ENCODE measurements at places on chromosomes 1 and 21. TPM values are rescaled to one million over a fixed set of nuclear protein-coding genes. Genes with fewer than 3 reads are reported as not detected.

DNA sequence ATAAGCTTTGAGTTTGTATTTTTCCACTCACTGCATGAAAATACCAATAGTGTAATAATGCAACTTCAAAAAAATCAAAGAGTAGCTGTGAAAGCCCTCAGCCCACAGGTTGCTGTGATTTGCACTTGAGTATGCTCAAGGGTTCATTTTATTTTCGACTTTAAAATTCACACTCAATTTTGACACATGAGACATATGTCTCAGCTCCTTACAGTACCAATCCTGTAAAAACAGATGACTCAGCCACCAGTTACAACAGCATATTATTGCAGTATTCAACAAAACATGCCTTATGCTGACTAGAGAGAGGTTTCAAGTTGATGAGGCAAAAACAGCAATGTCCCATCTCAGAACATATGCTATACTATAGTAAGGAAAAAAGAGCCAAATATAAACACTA, 66.1 kb downstream of the CYYR1 start:
- H3K4me1 ChIP-seq = peaks cover 6% of the 10 kb centered on the region
- H3K27me3 ChIP-seq = no peaks in the 10 kb centered on the region
- no peaks in the 10 kb centered on the region for H3K36me3 ChIP-seq
- no peak overlapping the region for H3K27ac ChIP-seq

DNA sequence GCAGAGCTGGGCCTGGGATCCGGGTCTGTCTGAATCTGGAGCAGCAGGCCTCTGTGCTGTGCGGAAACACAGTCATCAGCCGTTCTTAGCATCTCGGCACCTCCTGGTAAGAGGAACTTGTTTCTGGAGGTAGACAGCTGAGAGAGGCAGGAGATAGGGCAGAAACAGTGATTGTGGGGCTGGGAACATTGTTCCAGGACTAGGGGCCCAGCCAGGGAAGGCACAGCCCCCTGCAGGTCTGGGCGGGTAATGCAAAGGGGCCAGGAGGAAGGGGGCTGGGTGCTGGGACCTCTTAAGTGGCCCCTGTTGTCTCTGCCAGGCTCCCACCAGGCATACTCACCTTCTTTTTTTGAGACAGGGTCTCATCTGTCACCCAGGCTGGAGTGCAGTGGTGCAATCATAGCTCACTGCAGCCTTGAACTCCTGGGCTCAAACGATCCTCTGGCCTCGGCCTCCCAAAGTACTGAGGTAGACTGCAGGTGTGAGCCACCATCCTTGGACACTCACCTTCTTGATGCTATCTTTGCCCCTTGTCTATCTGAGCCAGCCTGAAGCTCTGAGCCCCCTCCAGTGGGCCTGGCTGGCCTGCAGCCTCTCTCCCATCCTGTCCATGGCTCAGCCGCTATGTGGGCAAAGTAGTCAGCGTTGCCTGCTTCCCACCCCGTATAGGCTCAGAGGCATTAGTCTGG, 134.3 kb upstream of the ZBTB40 start:
- H3K4me3 ChIP-seq = no peak overlapping the region
- H3K4me1 ChIP-seq = peaks cover 38% of the 10 kb centered on the region
- H3K36me3 ChIP-seq = no peaks in the 10 kb centered on the region
- DNase-seq = peak; percentile 51
- no peak overlapping the region for H3K27ac ChIP-seq
- H3K27me3 ChIP-seq = peaks cover 4% of the 10 kb centered on the region

DNA sequence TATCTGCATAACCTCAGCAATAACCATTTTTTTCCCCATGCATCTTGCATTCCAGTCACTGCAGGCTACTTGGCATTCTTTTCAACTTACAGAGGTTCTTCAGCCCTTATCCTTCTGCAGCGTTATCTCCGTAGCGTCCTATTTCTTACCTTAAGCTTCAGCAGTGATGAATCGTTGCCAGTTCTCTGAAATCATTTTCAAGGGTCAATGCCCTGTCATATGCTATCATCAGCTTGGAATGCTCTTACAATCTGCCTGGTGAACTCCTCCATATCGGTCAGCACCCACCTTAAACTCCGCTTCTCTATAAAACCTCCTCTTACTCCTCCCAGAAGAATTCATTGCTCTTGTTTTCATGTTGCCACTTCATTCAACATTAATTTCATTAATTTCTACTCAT, 105.1 kb upstream of the DPH5 start:
- DNase-seq = no peak
- H3K4me3 ChIP-seq = no peak overlapping the region
- no peaks in the 10 kb centered on the region for H3K36me3 ChIP-seq
- peaks cover 7% of the 10 kb centered on the region for H3K4me1 ChIP-seq
- no peaks in the 10 kb centered on the region for H3K27me3 ChIP-seq

GRCh38 chr1:42334240-42335049, 590 bp downstream of the FOXJ3 start:
- peak; percentile 48 for DNase-seq
- peaks cover under 1% of the 10 kb centered on the region for H3K27me3 ChIP-seq
- H3K36me3 ChIP-seq = no peaks in the 10 kb centered on the region
- peak overlapping the region; percentile 91 for H3K4me3 ChIP-seq

GRCh38 chr1:167770127-167770526, 48.3 kb downstream of the MPZL1 start:
- H3K4me1 ChIP-seq = no peaks in the 10 kb centered on the region
- H3K27me3 ChIP-seq = no peaks in the 10 kb centered on the region
- peaks cover 43% of the 10 kb centered on the region for H3K36me3 ChIP-seq
- no peak overlapping the region for H3K4me3 ChIP-seq

GRCh38 chr1:104132382-104132973, 382.8 kb downstream of the AMY1C start:
- H3K27me3 ChIP-seq = no peaks in the 10 kb centered on the region
- H3K27ac ChIP-seq = no peak overlapping the region
- no peak for DNase-seq
- H3K4me1 ChIP-seq = no peaks in the 10 kb centered on the region
- H3K4me3 ChIP-seq = no peak overlapping the region

GRCh38 chr1:204110894-204111633, 38.1 kb downstream of the SOX13 start:
- peaks cover 49% of the 10 kb centered on the region for H3K4me1 ChIP-seq
- peak overlapping the region; percentile 81 for H3K27ac ChIP-seq
- DNase-seq = no peak
- no peak overlapping the region for H3K4me3 ChIP-seq
- H3K27me3 ChIP-seq = no peaks in the 10 kb centered on the region
- H3K36me3 ChIP-seq = no peaks in the 10 kb centered on the region

The FAM72D gene
- total RNA-seq = 6.2 TPM

The SLC2A5 gene
- not detected for total RNA-seq

The GBP2 gene
- total RNA-seq = not detected
